CD8-positive, alpha-beta memory T cell (primary cell): ENCODE measurements at places on chromosomes 2 and 18. TPM values are rescaled to one million over a fixed set of nuclear protein-coding genes. Genes with fewer than 3 reads are reported as not detected.

DNA sequence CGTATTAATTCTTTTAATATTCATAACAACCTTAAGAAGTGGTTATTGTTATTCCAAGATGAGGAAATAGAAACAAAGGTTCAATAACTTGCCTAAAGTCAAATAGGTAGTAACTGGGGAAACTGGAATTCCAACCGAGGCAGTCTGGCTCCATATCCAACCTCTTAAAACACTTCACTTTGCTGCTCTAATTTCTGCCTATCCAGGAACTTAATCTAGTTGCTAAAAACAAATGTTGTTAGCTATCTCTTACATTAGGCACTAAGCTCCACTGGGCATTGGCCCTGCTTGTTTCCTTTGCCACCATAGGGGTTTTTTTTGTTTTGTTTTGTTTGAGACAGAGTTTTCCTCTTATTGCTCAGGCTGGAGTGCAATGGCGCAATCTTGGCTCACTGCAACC lies 24.8 kb downstream of the ERLEC1 start:
- no peak for DNase-seq
- no peak overlapping the region for H3K27ac ChIP-seq
- no peak overlapping the region for H3K4me3 ChIP-seq
- no peaks in the 10 kb centered on the region for H3K4me1 ChIP-seq
- H3K27me3 ChIP-seq = no peaks in the 10 kb centered on the region

DNA sequence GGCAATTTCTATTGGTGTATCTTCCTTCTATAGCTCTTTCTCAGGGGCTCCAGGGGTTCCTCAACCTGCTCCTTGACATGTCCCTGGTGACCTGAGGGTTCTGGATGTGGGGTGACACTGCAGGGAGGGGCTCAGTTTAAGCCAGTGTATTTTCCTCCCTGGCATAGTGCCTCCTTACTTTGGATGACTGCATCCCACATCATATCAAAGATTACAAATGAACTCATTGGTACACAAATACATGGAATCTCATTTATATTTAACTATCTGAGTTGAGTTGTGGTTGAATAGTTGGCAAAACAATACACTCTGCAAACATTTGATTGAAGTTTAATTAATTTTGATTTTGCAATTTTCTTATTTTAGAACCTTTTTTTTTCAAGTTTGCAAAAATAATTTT lies 268.2 kb upstream of the SKOR2 start:
- H3K27ac ChIP-seq = no peak overlapping the region
- H3K36me3 ChIP-seq = no peaks in the 10 kb centered on the region
- H3K4me1 ChIP-seq = no peaks in the 10 kb centered on the region
- DNase-seq = no peak
- no peak overlapping the region for H3K4me3 ChIP-seq
- no peaks in the 10 kb centered on the region for H3K27me3 ChIP-seq

GRCh38 chr2:218897394-218898108 lies 16.9 kb downstream of the WNT10A start:
- no peaks in the 10 kb centered on the region for H3K36me3 ChIP-seq
- no peak for DNase-seq
- H3K4me3 ChIP-seq = peak overlapping the region; percentile 58
- H3K27ac ChIP-seq = peak overlapping the region; percentile 83
- H3K4me1 ChIP-seq = peaks cover 57% of the 10 kb centered on the region
- H3K27me3 ChIP-seq = peaks cover 9% of the 10 kb centered on the region

GRCh38 chr2:95354469-95354901 lies 48.0 kb upstream of the FAHD2A start:
- no peaks in the 10 kb centered on the region for H3K27me3 ChIP-seq
- no peak overlapping the region for H3K4me3 ChIP-seq
- no peak overlapping the region for H3K27ac ChIP-seq
- DNase-seq = no peak
- H3K36me3 ChIP-seq = no peaks in the 10 kb centered on the region

DNA sequence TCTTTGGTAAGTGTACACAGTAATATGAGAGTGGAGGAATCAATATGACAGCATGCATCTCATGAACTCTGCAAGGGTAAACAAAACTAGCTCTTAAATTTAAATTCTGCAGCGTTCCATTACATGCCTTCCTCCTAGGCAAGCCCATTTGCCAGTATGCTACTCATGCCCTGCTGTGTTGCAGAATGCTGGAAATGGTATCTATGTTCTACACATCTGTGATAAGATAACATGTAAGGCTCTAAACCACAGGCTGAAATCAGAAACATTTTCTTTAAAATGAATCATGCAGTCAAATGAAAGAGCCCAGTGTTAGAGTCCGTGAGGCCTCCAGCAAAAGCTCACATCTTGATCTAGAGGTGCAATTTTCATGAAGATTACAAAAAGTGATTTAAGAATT lies 112.8 kb upstream of the FN1 start:
- no peak for DNase-seq
- no peak overlapping the region for H3K4me3 ChIP-seq
- no peaks in the 10 kb centered on the region for H3K36me3 ChIP-seq
- no peaks in the 10 kb centered on the region for H3K4me1 ChIP-seq

DNA sequence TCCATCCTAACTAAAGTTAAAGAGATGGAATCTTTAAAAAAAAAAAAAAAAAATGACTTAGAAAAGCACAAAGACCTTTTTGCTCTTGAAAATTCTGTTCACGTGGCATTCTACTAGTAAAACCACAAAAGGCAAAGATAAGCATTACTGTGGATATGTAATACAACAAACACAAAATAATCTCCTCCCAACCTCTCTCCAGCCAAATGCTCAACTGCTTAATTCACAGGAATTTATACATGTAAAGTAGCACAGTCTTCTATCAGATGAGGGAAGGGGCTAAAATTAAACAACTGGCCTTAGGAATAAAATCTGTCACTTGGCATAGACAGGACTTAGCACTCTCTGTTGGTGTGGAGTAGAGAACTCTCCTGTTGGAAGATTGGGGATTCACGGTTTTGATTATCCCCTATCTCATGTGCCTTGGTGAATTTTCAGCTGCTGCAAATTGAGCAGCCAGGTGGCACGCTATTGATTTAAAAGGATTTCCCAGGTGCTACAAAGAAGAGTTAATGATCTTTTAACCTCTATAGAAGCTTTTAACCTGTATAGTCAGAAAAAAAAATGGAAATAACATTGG lies 57.4 kb downstream of the ATIC start:
- no peaks in the 10 kb centered on the region for H3K4me1 ChIP-seq
- no peak overlapping the region for H3K4me3 ChIP-seq
- no peak for DNase-seq
- no peaks in the 10 kb centered on the region for H3K27me3 ChIP-seq

DNA sequence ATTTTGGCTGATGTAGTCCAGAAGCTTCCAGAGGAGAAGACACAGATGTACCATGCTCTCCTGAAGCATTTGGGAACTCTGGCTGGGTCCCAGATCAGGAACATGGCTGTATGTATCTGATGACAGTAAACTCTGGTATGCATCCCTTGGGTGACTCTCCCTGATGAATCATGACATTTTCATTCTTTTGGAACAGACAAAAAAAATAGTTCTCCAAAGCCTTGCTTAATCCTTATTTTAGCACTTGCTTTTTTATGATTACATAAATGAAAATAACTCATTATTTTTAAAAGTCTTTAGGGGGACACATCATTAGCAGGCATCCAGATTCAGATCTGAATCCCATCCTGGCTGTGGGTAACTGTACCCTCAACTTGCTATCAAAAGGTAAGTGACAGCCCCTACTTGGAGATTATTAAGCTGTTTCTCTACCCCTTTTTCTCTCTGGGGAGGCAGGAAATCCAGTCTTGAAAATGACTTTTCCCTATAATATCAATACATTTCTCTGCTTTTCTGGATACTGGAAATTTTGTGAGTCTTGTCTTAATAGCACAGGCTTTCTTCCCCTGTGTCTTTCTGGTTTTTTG lies 23.3 kb downstream of the AOX1 start:
- no peaks in the 10 kb centered on the region for H3K36me3 ChIP-seq
- H3K4me1 ChIP-seq = no peaks in the 10 kb centered on the region
- no peak overlapping the region for H3K27ac ChIP-seq
- H3K4me3 ChIP-seq = no peak overlapping the region
- no peak for DNase-seq

- DNase-seq = no peak
- H3K36me3 ChIP-seq = no peaks in the 10 kb centered on the region
- H3K4me1 ChIP-seq = no peaks in the 10 kb centered on the region
- H3K4me3 ChIP-seq = no peak overlapping the region
Observed at GRCh38 chr2:72965770-72966450, 48.6 kb downstream of the EMX1 start.

DNA sequence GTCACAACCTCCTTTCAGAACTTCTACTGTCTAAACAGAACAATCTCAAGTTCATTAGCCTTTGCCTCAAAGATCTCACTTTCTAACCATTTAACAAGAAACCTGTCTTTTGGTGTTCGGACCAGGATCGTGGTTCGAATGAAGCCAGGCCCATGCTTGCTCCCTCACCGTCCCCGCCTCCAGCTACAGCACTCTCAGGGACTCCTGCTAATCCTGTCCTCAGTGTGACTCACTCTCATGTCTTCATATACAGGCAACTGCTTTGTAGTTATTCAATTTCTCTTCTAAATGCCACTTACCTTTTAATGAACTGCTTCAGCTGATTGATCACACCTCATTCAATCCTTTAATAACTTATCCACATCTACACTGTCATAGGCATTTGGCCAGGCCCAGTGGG lies 15.8 kb downstream of the SERTAD2 start:
- no peak overlapping the region for H3K4me3 ChIP-seq
- no peak overlapping the region for H3K27ac ChIP-seq
- peaks cover 63% of the 10 kb centered on the region for H3K4me1 ChIP-seq
- DNase-seq = no peak
- peaks cover 24% of the 10 kb centered on the region for H3K36me3 ChIP-seq
- no peaks in the 10 kb centered on the region for H3K27me3 ChIP-seq

- no peak for DNase-seq
- no peaks in the 10 kb centered on the region for H3K27me3 ChIP-seq
- no peak overlapping the region for H3K27ac ChIP-seq
- no peaks in the 10 kb centered on the region for H3K36me3 ChIP-seq
Observed at GRCh38 chr18:77323640-77324299, 74.1 kb downstream of the GALR1 start.

DNA sequence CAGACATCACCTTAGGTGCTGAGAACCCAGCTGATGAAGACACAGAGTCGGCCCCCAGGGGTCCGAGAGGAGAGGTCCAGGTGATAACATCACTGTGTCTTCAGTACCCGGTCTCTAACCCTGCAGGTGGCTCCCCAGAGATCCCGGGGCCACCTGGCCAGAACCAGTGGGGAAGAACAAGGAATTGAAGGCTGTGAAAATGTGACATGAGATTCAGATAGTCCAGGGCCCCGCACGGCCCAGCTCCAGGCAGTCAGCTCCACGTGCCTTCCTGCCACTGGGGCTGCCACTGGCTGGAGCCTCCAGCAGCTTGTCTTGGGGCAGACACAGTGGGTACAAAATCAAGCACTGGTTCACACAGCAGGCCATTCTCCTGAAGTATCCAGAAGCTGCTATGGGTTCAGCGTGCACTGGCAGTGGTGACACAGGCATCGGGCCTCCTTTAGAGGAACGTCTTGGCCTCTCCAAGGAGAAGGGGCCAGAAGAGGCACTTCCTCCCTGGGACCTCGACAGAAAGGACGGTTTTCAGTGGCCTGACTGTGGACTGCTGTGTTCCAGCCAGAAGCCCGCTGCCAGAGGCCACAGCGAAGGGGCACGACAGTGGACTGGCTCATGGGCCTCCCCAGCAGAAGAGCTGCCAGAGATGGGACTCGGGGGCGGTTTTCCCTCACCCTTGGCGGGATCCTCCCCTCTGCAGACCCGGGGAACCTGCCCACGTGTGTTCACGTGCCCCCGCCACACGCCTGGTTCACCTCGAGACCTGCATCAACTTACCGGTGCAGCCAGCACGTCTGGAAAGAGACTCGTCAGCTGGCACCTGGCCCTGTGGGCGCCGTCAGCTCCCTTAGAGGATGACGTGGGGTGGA lies 150.4 kb downstream of the HDAC4 start:
- H3K36me3 ChIP-seq = no peaks in the 10 kb centered on the region
- DNase-seq = no peak
- H3K27me3 ChIP-seq = no peaks in the 10 kb centered on the region
- no peak overlapping the region for H3K4me3 ChIP-seq

GRCh38 chr2:119647440-119648169 lies 31.4 kb upstream of the TMEM177 start:
- H3K27me3 ChIP-seq = peaks cover 4% of the 10 kb centered on the region
- no peak overlapping the region for H3K4me3 ChIP-seq
- H3K4me1 ChIP-seq = no peaks in the 10 kb centered on the region
- H3K36me3 ChIP-seq = no peaks in the 10 kb centered on the region
- DNase-seq = no peak
- no peak overlapping the region for H3K27ac ChIP-seq

GRCh38 chr2:75497256-75497655 lies 63.5 kb downstream of the EVA1A start:
- H3K27me3 ChIP-seq = no peaks in the 10 kb centered on the region
- H3K4me1 ChIP-seq = no peaks in the 10 kb centered on the region
- H3K36me3 ChIP-seq = no peaks in the 10 kb centered on the region
- no peak overlapping the region for H3K27ac ChIP-seq

DNA sequence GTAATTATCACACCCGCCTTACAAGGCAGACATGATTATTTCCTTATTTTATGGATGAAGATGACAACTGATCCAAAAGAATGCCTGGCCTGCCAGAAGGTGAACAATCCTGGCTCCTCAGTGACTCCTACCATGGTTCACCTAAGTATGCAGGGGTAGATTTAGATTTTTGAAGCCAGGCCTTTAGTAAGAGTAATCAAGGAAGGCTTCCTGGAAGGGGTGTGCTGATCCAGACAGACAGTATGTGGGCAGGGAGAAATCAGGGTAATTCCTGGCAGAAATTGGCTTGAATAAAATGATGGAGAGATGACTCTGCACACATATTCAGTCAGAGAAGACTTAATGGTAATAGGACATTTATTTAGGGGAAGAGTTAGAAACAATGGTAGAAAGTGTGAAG lies 637.7 kb upstream of the FANCL start:
- no peaks in the 10 kb centered on the region for H3K27me3 ChIP-seq
- no peak overlapping the region for H3K4me3 ChIP-seq
- H3K36me3 ChIP-seq = no peaks in the 10 kb centered on the region

- H3K36me3 ChIP-seq = no peaks in the 10 kb centered on the region
- no peaks in the 10 kb centered on the region for H3K27me3 ChIP-seq
- H3K27ac ChIP-seq = no peak overlapping the region
- H3K4me3 ChIP-seq = no peak overlapping the region
- no peak for DNase-seq
Observed at GRCh38 chr2:123851281-123851680, 173.8 kb upstream of the CNTNAP5 start.

DNA sequence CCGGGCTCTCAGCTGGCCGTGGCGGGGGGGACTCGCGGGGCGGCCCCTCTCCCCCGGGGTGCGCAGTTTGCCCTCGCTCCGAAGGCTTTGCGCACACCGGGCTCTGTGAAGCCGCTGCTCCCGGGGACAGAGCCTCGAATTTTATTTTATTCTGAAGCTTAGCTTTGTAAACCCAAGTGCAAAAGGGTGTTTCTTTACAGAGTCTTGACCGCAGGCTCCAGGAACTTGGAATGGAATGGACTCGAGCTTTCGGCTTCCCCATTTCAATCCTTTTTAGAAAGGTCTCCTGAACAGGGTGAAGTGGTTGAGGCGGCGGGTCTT lies 2.0 kb downstream of the GALR1 start:
- peaks cover 7% of the 10 kb centered on the region for H3K4me1 ChIP-seq
- H3K4me3 ChIP-seq = no peak overlapping the region
- H3K27me3 ChIP-seq = peaks cover 22% of the 10 kb centered on the region
- no peak overlapping the region for H3K27ac ChIP-seq
- DNase-seq = no peak
- no peaks in the 10 kb centered on the region for H3K36me3 ChIP-seq

Gene SCN2A
- polyA plus RNA-seq = not detected

Gene HS6ST1
- polyA plus RNA-seq = 4.6 TPM

Gene DSG3
- not detected for polyA plus RNA-seq

Gene COLEC11
- not detected for polyA plus RNA-seq

Gene KIF1A
- not detected for polyA plus RNA-seq

Gene STAM2
- 3.7 TPM for polyA plus RNA-seq
